Pulmonary artery endothelial cell (primary cell): ENCODE measurements at places on chromosomes 11 and 22. TPM values are rescaled to one million over a fixed set of nuclear protein-coding genes. Genes with fewer than 3 reads are reported as not detected.

Gene OR6T1
- total RNA-seq: not detected in 2 replicates

Gene CYB5R2
- total RNA-seq: 0.78 and 5.3 TPM in 2 replicates

Gene HEPACAM
- not detected in 2 replicates for total RNA-seq

Gene TBX1
- 0.71 and 6.5 TPM in 2 replicates for total RNA-seq

Gene OPCML
- not detected in 2 replicates for total RNA-seq

Gene SMC1B
- total RNA-seq: under 0.01 and 0.04 TPM in 2 replicates

Gene SLC29A2
- 0.33 and 0.85 TPM in 2 replicates for total RNA-seq

Gene RAB36
- total RNA-seq: 0.74 and 2.0 TPM in 2 replicates

Gene SGSM1
- total RNA-seq: 0.20 and 0.21 TPM in 2 replicates

Gene PACSIN3
- total RNA-seq: 13.3 and 14.3 TPM in 2 replicates

Gene KCNQ1OT1
- total RNA-seq: 0.53 and 1.1 TPM in 2 replicates

Gene MS4A15
- not detected in 2 replicates for total RNA-seq

Gene CALCB
- 0.07 TPM in 2 replicates for total RNA-seq

Gene LGR4
- total RNA-seq: 4.3 and 9.0 TPM in 2 replicates

Gene OR52E2
- total RNA-seq: not detected in 2 replicates

Gene API5
- total RNA-seq: 82.9 and 105 TPM in 2 replicates

Gene OR4A16
- total RNA-seq: not detected in 2 replicates

Gene SLC37A2
- 0.53 and 0.67 TPM in 2 replicates for total RNA-seq

Gene FAM111A
- 42.2 and 106 TPM in 2 replicates for total RNA-seq

Gene POLR2F
- 66.0 and 95.3 TPM in 2 replicates for total RNA-seq

Gene DCHS1
- 41.7 and 47.4 TPM in 2 replicates for total RNA-seq

Gene SPECC1L
- 42.0 and 61.7 TPM in 2 replicates for total RNA-seq

Gene PSMA1
- 216 and 240 TPM in 2 replicates for total RNA-seq

Gene FAM118B
- 25.6 and 31.0 TPM in 2 replicates for total RNA-seq

Gene GSTT2B
- total RNA-seq: 4.2 and 4.8 TPM in 2 replicates

Gene TRIM51
- total RNA-seq: not detected in 2 replicates

Gene JAM3
- 116 and 117 TPM in 2 replicates for total RNA-seq

Gene CBLIF
- total RNA-seq: not detected in 2 replicates

Gene KLHL35
- 2.0 and 2.6 TPM in 2 replicates for total RNA-seq

Gene KCNK4
- 0.07 TPM in 1 of 2 replicates, not detected in the other for total RNA-seq

Gene C11orf42
- total RNA-seq: not detected in 2 replicates

Gene CENPM
- 22.1 and 35.4 TPM in 2 replicates for total RNA-seq

Gene NAALAD2
- 0.21 and 0.40 TPM in 2 replicates for total RNA-seq

Gene MUC15
- total RNA-seq: not detected in 2 replicates

Gene ACRV1
- total RNA-seq: not detected in 2 replicates

Gene SLC17A6
- not detected in 2 replicates for total RNA-seq

Gene VSTM5
- total RNA-seq: 0.07 TPM in 1 of 2 replicates, not detected in the other

Gene ANGPTL5
- total RNA-seq: not detected in 2 replicates

Gene FAM83F
- total RNA-seq: 0.04 TPM in 1 of 2 replicates, not detected in the other

Gene FADS1
- 58.9 and 75.9 TPM in 2 replicates for total RNA-seq

Gene APOA4
- total RNA-seq: not detected in 2 replicates

Gene CCDC73
- not detected in 2 replicates for total RNA-seq

Gene KRTAP5-9
- total RNA-seq: not detected in 2 replicates

Gene CDC42EP2
- 19.5 and 22.5 TPM in 2 replicates for total RNA-seq

Gene H19
- total RNA-seq: 0.07 TPM in 1 of 2 replicates, not detected in the other

Gene CCDC116
- 0.07 and 0.35 TPM in 2 replicates for total RNA-seq

Gene MS4A3
- not detected in 2 replicates for total RNA-seq

Gene CACNA1I
- under 0.01 TPM in 1 of 2 replicates, not detected in the other for total RNA-seq

Gene SHANK2
- under 0.01 TPM in 1 of 2 replicates, not detected in the other for total RNA-seq

Gene PHLDA2
- 8.4 and 12.1 TPM in 2 replicates for total RNA-seq

Gene ADM2
- 0.18 and 0.20 TPM in 2 replicates for total RNA-seq

Gene VWCE
- total RNA-seq: 1.7 TPM in 2 replicates

Gene SYTL2
- total RNA-seq: 0.46 and 0.53 TPM in 2 replicates

Gene P2RY6
- total RNA-seq: 0.13 TPM in 1 of 2 replicates, not detected in the other

Gene OR51B4
- total RNA-seq: not detected in 2 replicates

Gene FGF4
- not detected in 2 replicates for total RNA-seq
